Airway epithelial cell (primary cell): ENCODE measurements at places on chromosomes 5 and 9. TPM values are rescaled to one million over a fixed set of nuclear protein-coding genes. Genes with fewer than 3 reads are reported as not detected.

The CDKN2B-AS1 gene
- total RNA-seq, result 0.56 and 0.65 TPM in 2 replicates

The GOLM1 gene
- total RNA-seq, result 30.1 and 30.6 TPM in 2 replicates

The SEPTIN8 gene
- 28.1 and 42.8 TPM in 2 replicates for total RNA-seq

The C8G gene
- not detected in 2 replicates for total RNA-seq

The CCDC192 gene
- not detected in 2 replicates for total RNA-seq

The PCDHGA2 gene
- 0.42 and 0.79 TPM in 2 replicates for total RNA-seq

The GPRIN1 gene
- 5.3 and 7.3 TPM in 2 replicates for total RNA-seq

The ACTL7B gene
- not detected in 2 replicates for total RNA-seq

The CFAP77 gene
- total RNA-seq, result not detected in 2 replicates

The RUSC2 gene
- 10.3 and 14.2 TPM in 2 replicates for total RNA-seq

The CCNI2 gene
- total RNA-seq, result 0.49 and 0.93 TPM in 2 replicates

The SLCO6A1 gene
- total RNA-seq, result 0.14 TPM in 1 of 2 replicates, not detected in the other

The CDH9 gene
- total RNA-seq, result not detected in 2 replicates

The CTXN3 gene
- not detected in 2 replicates for total RNA-seq

The NR3C1 gene
- total RNA-seq, result 19.2 and 24.8 TPM in 2 replicates

The PCDHB8 gene
- 0.07 TPM in 1 of 2 replicates, not detected in the other for total RNA-seq

The PCDHA9 gene
- not detected in 2 replicates for total RNA-seq
